Keratinocyte (primary cell): ENCODE measurements at places on chromosomes 2 and 18.
A peak's percentile ranks its signal among the peaks of the same experiment; 100 is the strongest.

- no peak for DNase-seq
Observed at GRCh38 chr2:45300026-45300750, 290.9 kb upstream of the SIX2 start.

DNA sequence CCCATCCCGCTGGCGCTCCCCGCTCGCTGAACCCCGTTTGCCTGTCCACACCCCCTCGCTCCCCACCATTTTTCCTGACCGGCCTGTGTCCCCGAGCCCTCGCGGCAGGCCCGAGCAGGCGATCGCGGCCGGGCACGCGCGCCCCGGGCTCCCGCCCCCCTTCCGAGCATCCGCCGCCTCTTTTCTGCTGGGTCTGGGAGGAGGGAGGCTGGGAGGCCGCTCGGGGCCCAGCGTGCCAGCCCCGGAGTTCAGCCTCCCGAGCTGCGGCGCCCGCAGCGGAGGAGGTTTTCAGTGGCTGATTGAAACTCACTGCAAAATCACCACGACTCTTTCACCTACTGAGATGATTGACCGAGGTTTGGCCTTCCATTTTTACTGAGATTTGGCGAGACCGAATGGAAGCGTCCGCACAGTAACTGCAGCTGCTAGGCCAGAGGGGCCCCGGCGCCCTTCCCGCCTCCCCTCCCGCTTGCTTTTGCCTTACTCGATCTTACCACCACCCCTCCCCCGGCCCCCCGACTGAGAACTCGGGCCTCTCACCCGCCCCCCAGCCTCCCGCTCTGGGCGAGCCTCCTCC lies 4.8 kb downstream of the SOX11 start:
- no peak for DNase-seq

- no peak for DNase-seq
Observed at GRCh38 chr2:18214936-18215335, 336.5 kb downstream of the KCNS3 start.

DNA sequence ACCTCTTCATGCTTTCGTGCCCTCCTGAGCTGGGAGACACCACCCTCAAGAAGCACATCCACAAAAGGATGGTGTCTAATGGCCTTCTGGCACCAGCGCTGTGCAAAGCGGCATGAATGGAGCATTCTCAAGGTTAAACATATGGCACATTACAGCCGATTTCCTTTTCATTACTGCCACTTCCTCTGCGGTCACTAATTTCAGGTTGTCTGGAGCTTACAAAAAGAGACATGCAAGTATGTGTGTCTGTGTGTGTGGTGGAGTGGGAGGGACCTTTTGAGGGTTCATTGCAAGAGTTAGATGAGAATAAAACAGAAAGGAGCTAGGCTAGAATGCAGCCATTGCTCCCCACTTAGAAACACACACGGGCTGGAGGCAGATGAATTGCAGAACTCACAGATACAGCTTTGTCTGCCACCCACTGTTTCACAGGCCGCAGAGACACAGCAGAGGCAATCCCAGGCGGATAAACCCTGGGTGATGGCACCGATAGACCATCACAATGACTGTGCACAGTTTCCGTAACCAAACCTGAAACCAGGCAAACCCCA lies 76.0 kb downstream of the TGIF1 start:
- DNase-seq = no peak

- no peak for DNase-seq
Observed at GRCh38 chr2:7952046-7952745, 729.7 kb upstream of the ID2 start.

- DNase-seq = no peak
Observed at GRCh38 chr2:134224005-134224404, 29.9 kb upstream of the MGAT5 start.

DNA sequence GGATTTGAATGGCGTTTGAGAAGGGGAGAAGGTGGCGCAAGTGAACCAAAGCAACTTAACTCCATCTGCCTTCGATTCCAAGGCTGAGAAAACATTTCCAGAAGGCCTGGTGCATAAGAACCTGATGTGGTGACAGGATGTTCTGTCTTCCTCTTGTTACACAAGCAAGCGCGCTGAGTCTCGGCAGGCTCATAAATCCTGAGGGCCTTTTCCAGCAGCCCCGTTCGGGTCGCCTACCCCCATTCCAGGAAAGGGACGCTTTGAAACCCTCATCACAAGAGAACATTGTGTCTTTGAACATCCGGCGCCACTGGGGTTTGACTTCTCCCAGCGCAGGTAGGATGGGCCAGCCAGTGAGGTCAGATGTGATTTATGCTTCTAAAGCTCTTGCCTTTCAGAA lies 403.5 kb downstream of the SETBP1 start:
- no peak for DNase-seq

- no peak for DNase-seq
Observed at GRCh38 chr18:34626404-34627136, 83.5 kb upstream of the DTNA start.

GRCh38 chr2:70738159-70738558 lies 29.8 kb downstream of the ADD2 start:
- DNase-seq = peak; percentile 46

DNA sequence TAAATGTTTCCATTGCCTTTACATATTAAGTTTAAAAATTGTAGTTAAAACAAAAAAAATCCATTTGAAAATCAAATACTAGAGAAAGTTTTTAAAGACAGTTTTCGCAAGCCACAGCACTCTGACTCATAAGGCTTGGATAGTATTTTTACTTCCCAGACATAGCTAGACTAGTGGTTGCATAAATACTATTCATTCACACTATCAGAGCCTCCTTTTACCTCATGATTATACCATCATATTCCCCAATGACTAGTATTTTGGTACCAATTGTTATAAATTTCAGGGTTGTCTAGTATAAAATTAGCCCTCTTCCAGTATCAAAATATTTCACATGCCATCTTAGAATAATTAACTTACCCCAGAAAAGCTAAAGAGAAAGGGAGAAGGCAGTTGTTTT lies 393.5 kb downstream of the ERBB4 start:
- DNase-seq = no peak

DNA sequence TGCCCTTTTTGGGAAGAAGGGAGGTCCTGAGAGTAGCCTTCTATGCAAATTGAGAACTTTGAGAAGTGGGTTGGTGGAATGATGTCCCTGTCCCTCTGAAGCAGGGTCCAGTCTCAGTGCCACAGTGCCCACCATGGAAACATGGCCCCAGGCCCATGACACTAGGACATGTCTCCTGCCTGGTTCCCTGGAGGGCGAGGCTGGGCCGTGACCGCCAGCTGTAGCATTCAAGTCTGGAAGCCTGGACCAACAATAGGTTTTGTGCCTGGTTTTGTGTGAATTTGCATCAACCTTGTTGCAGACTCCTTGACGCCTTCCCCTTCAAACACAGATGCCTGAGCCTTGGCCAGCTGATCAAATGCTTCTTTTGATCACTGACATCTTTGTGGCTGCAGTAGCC lies 27.5 kb downstream of the ARID5A start:
- no peak for DNase-seq

DNA sequence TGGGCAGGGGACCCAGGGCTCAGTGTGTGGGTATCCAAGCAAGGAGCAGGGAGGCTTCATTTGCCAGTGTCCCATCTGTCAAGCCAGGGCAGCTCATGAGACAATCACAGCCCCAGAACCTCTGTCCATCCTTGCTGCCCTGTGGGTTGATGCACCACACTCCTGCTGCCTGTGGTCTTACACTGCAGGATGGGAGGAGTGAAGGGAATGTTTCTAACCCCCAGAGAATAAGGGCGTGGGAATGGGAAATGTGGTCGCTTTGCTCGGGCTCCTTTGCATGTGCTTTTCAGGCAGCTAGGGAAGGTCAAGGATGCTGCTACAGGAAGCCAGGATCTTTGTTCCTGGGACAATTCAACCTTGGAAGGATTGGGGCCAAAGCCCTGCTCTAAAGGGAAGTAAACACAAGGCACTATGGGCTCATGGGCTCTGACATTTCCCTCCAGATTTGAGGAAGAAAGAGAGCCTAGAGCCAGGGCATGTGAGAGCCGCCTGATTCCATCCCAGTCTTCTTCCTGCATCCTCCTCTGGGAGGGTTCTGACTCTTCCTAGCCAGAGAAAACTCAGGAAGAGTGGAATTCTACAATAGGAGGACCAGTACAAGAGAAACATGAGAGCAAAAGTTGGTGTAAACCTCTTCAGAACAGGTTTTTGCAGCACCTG lies 18.8 kb upstream of the MAP3K20 start:
- no peak for DNase-seq

DNA sequence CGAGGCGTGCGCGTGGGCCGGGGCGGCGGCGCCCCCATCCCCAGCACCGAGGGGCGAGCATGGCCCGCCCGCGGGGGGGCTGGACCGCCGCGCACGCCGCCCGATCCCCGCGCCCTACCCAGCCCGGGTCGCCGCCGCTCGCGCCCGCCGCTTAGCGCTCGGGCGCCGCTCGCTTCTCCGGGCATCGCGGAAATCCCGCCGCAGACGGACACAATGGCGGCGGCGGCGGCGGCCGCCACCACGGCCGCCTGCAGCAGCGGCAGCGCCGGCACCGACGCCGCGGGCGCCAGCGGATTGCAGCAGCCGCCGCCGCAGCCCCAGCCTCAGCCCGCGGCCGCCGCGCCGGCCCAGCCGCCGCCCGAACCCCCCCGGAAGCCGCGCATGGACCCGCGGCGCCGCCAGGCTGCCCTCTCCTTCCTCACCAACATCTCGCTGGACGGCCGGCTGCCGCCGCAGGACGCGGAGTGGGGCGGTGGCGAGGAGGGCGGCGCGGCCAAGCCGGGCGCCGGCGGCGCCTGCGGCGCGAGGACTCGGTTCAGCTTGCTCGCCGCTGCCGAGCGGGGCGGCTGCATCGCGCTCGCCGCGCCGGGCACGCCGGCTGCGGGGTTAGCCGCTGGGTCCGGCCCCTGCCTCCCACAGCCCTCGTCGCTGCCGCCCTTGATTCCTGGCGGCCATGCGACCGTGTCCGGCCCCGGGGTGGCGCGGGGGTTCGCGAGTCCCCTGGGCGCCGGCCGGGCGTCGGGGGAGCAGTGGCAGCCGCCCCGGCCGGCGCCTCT lies 453 bp downstream of the CABLES1 start:
- no peak for DNase-seq

DNA sequence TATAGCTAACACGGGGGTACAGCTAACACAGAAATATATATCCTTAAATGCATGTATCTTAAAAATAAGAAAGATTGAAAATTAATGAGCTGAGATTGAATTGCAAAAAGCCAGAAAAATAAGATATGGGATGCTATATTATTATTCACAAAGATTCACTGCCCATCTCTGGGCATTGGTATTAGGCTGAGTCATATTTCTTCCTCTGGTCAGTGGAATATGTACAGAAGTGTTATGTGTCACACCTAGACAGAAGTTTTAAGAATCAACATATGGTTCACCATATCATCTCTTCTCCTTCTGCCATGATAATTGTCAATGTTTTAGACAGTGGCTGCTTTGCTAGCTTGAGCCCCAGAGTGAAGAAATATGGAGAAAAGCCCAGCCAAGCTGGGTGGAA lies 14.0 kb upstream of the MCFD2 start:
- DNase-seq = no peak

GRCh38 chr18:55588870-55589595 lies 1.0 kb upstream of the TCF4 start:
- DNase-seq = no peak

DNA sequence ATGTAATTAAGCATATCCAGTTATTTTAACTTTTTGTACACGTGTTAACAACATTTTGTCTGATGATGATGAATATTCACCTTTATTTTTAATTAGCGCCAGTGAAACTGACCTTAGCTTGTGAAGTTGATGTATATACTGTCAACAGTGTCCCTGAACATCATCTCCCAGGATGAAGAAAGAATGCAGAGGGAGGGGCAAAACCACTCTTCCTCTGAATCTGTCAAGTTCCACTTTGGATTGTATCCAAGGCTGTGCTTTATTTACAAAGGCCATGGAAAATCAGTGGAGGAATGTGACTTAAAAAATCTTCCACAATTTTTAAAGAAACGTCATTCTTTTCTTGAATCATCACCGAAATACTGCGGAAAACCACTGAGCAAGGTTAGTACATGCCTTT lies 4.5 kb upstream of the RMDN2 start:
- DNase-seq = no peak

DNA sequence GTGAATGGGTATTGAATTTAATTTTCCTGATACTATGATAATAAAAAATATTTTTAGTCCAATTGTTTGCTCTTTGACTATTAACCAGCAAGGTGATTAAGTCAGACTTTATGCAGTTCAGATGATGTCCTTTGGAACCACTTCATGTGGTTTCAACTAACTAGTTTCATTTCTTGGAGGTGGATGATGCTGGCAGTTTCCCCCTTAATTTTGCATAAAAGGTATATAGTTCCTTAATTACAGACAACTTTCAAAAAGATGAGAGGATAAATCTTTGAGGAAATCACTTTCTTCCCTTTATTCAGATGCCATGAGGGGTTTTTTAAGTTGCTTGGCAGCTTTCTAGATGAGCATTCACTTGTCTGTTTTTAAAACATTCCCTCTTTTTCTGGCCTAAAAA lies 223.1 kb downstream of the PHLPP1 start:
- no peak for DNase-seq

DNA sequence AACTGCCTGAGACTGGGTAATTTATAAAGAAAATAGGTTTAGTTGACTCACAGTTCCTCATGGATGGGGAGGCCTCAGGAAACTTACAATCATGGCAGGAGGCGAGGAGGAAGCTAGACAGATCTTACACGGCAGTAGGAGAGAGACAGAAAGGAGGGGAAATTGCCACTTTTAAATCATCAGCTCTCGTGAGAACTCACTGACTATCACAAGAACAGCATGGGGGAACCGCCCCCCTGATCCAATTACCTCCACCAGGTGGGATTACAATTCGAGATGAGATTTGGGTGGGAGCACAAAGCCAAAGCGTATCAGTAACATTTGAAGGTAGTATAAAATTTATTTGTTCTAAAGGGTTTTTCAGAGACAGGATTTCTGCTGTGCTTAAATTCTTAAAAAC lies 5.4 kb downstream of the GALM start:
- no peak for DNase-seq

- no peak for DNase-seq
Observed at GRCh38 chr2:39304729-39305128, 61.0 kb upstream of the CDKL4 start.
